Hypothalamus (tissue), 51 donors: ENCODE measurements at places on chromosomes 6 and 20.

- DNase-seq, result no peak
These were observed 431.8 kb upstream of the NOX3 start for GRCh38 chr6:155887421-155887820.

DNA sequence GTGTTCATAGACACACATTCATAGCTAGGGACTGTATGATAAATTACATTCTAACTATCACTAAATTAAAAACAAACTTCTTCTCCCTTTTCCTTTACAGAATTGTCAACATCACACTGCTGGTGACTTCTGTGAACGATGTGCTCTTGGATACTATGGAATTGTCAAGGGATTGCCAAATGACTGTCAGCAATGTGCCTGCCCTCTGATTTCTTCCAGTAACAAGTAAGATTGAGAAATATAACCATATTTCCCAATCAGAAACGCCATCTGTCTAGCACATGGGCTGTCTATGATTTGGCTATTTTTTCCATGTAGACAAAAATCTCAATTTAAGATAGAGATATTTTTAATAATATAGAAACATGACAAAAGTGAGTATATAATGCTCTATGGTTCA, 367.7 kb downstream of the ARHGAP18 start:
- DNase-seq, result no peak

DNA sequence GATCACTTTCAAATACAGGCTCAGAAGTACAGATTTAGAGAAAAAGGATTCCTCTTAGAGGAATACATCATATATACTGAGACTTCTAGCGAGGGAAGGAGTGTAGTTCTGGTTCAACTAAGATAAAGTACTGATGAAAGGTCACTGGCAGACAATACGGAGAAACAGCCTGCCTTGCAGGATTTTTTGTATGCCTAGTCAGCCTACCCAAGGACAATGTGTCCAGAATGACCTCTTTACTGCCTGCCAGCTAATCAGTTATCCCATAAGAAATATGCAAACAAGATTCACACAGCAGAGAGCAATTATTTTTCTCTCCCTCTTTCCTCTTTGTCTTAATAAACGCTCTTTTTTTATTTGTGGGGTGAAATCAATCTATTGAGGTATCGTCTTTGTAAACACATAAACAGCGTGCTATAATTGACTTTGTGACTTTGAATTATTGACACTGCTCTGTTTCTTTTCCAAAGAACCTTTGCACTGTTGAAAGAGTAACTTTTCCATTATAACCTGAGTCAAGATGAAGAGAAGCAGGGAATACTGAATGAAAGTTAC, 1.4 kb upstream of the TSPYL4 start:
- no peak for DNase-seq

DNA sequence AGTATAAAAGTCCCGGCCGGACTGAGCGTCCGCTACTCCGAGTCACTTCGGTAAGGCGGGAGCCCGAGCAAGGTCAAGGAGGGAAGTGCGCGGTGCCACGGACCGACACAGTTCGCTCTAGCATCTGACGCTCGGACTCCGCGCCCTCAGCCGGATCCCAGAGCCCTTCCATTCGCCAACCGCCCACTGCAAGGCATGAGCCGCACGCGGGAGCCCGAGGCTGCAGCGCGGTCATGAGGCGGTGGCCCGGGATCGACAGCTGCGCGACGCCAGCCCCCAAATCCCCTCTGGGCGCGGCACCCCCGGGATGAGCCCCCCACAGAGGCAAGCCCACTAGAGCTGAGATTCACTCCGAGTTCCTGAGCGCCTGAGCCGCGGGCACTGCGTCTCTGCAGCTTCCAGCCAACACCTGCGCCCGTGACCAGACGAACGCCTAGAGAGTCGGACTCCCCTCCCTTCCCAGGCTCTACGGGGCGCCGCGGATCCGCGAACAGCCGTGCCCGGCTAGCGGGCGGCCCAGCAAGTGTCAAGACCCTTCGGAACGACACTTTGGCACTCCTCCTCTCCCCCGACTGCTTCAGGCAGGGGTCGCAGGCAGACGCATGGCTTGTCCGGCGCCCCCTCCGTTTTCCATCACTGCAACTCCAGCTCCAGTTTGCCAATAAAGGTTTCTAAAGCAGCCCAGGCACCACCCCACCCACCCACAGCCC, 725 bp upstream of the ISM1 start:
- DNase-seq, result peak; percentile 9

DNA sequence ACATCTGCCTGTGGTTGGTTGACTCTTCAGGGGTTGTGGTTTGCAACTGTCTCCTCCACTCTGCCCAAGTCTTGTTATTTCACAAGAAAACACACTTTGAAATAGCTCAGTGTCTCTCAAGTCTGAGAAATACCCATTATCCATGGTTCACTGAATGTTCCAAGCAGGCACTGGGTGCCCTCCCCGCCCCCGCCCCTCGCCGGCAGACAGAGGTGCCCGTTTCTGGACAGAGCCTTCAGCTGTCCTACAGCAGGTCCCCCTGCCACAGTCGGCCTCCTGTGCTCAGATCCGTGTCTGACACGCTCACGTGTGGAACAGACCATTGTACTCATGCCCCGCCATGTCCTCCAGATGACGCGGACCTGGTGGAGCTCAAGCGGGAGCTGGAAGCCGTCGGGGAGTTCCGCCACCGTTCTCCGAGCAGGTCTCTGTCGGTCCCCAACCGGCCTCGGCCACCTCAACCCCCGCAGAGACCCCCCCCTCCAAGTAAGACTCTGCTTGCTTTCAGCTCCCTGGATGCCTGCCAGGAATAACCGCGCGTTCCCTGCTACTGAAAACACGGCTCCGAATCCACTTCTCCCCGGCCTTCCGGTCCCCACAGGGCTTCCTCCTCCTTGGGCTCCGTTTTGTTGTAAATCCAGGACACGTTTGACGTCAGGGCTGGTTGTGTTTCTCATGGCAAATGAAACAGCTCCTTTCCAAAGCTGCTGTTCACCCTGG, 81.4 kb downstream of the SERAC1 start:
- DNase-seq, result peak; percentile 45

- DNase-seq, result no peak
These were observed 37.7 kb upstream of the RNF8 start for GRCh38 chr6:37316071-37316470.

- no peak for DNase-seq
These were observed 8.8 kb downstream of the SLC17A2 start for GRCh38 chr6:25921525-25922203.

GRCh38 chr6:23454080-23454976, 671.7 kb upstream of the NRSN1 start:
- DNase-seq, result no peak

DNA sequence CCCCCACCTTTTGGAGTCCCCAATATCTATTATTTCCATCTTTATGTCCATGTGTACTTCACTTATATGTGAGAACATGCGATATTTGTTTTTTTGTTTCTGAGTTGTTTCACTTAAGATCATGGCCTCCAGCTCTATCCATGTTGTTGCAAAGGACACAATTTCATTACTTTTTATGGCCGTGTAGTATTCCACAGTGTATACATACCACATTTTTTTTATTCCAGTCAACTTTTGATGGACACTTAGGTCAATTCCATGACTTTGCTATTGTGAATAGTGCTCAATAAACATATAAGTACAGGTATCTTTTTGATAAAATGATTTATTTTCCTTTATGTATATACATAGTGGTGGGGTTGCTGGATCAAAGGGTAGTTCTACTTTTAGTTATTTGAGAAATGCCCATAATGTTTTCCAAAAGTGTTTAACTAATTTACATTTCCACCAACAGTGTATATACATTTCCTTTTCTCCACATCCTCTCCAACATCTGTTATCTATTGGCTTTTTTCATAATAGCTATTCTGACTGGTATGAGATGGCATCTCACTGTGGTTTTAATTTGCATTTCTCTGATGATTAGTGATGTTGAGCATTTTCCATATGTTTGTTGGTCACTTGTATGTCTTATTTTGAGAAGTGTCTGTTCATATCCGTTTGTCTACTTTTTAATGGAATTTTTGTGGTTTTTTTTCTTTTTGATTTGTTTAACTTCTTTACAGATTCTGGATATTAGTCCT, 34.0 kb upstream of the COL10A1 start:
- DNase-seq, result no peak

DNA sequence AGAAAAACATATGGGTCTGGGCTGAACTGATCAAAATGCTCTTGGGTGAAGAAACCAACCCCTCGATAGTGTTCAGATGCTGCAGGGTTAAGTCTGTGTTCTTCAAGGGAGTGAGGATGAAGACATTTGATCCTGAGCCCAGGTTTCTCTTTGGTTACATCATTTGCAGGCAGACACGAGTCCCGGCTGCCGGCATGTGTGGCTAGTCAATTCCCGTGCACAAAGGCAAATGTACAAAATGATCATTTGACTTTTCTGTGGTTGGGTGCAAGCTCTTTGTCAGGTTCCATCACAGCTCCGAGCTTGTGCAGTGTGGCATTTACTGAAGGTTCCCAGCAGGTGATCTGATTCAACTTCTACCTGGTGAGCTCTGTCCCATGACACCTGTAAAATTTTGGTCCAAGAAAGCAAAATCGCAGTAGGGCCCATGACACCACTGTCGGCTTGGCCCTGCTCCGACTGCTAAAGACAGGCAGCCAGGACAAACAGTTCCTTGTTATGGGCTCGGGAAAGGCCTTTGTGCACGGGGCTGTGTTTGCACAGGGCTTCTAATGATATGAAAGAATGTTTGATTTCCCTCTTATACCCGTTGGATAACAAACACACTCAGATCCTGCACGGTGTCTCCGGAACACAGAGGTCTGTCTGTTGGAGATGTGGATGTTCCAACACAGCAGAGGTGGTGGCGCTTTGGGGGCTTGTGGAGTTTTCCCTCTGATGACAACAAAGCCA, 46.9 kb downstream of the GJA10 start:
- peak; percentile 60 for DNase-seq

DNA sequence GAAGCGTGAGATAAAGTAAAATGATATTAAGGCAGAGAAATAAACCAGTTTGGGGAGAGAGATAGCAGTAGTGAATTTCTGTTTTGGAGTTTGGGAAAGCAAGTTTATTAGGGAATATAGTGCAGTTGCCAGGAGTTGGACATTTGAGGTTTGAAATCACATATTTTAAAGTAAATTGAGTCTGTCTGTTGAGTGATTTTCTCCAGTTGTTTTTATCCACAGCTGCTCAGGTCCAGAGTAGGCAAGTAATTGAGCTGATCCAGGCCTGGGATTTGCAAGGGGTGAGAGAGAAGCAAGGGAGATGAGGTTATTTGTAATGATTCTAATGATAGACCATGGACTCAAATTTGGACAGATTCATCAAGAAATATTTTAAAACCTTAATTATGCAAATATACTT, 481.9 kb downstream of the UTRN start:
- DNase-seq, result no peak

DNA sequence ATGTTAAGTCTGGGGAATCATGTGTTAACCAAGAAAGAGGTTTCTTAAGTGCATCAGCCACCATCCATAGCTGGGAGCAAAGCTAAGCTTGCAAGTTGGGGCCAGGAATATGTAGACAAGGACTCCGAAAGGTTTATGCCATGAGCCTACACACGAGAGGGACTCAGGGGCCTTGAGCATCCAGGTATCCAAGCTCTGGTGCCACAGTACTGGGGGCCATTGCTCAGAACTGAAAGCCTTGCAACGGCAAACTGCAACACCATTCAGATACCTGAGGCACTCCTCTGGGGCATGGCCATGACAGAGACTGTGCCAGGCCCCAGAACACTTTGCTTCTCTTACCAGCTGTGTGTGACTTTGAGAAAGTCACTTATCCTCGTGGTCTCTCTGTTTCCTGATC, 27.6 kb downstream of the PRND start:
- DNase-seq, result no peak

- DNase-seq, result no peak
These were observed 23.0 kb downstream of the ZBP1 start for GRCh38 chr20:57596998-57597939.

DNA sequence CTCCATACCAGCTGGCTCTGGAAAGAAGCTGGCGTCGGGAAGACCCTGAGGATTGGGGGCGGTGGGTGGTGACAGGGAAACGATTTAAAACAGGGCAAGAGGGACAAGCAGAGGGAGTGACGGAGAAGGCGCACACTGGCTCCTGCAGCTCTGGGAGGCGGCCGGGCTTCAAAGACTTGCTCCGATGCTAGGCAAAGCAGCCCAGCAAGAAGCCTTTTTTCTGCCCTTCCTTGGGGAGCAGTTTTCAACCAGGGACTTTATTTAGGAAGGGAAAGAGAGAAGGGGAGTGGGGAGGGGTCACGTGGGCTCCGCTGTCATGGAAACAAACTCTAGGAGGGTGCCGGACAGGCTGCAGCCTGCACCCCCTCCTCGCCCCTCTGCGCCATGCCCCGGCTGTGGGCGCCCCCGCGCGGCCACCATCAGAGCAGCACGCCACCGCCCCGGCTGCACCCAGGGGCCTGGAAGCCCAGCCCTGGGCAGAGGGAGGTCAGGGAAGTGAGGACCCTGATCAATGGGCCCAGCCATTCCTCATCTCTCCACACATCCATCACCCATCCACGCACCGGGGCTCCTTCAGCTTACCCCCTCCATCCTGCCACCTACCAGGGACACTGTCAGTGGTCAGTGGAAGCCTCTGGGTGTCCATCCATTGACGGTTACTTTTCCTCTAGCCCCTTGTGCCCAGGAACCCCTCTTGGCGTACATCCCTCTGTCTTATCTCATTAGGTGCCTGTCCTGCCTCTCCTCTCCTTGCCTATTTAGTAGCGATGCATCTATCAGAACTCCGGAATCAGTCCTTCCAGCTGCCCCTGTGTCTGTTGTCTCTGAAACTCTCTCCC, 66.6 kb upstream of the CCDC167 start:
- peak; percentile 46 for DNase-seq

DNA sequence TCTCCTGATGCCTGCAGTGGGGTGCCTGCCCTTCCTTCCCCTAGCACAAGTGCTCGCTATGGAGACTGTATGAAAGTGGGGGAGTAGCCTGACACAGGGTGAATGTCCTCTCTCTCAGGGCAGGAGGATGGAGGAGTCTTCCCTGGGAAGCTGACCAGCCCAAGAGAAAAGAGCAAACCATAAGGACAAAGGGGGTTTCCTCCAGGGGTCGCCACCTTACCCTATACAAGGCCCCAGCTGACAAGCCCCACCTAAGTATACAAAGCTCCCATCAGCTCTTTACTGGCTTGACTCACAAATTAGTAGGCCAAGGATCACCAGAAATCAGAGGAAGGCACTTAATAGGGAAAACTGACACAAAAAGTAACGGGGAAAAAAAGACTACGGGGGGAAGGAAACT, 54.1 kb downstream of the PLAGL1 start:
- no peak for DNase-seq

- no peak for DNase-seq
These were observed 24.4 kb downstream of the PCMTD2 start for GRCh38 chr20:64279826-64280459.

DNA sequence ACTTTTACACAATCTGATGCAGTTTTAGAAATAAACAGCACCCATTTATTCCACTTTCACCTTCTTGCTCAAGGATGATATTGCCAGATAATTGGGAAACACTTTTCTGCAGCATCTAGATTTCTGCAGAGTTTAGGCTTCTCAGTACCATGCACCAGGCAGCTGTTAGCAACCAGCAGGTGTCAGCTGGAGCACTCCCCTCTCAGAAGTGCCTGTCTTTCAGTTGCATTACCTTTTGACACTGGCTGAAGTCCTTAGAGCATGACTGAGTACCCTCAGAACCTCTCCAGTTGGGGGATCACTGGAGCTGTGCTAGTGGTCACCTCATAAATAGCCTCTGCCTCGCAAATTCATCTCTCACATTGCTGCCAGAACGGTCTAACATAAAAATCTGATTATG, 91.2 kb downstream of the DNAH8 start:
- DNase-seq, result no peak
